H9 (cell line): ENCODE measurements at places on chromosomes 16 and 17. TPM values are rescaled to one million over a fixed set of nuclear protein-coding genes. Genes with fewer than 3 reads are reported as not detected.
A peak's percentile ranks its signal among the peaks of the same experiment; 100 is the strongest.

DNA sequence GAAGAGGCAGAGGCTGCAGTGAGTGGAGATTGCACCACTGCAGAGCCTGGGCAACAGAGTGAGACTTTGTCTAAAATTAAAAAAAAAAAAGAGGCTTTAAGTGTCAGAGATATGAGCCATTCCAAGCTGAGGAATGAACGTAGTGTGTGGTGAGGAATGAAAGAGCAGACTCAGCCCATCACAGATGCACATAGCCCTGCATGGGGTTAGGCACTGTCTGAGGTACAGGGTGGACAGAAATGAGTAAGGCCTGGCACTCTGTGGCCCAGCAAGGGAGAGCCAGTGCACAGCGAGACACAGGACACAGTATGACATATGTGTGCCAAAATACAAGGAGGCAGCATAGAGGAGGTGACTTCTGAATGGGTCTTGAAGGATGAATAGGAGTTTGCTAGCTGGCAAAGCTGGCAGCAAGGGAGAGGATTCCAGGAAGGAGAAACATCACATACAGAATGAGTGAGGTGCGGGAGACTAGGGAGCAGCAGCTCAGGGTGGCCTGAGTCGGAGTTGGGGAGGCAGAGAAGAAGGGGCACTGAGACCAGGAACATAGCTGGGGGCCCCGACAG lies 8.7 kb upstream of the ZNF469 start:
- no peaks in the 10 kb centered on the region for H3K27me3 ChIP-seq
- no peak for DNase-seq
- H3K36me3 ChIP-seq, result no peaks in the 10 kb centered on the region
- H3K4me1 ChIP-seq, result no peaks in the 10 kb centered on the region

DNA sequence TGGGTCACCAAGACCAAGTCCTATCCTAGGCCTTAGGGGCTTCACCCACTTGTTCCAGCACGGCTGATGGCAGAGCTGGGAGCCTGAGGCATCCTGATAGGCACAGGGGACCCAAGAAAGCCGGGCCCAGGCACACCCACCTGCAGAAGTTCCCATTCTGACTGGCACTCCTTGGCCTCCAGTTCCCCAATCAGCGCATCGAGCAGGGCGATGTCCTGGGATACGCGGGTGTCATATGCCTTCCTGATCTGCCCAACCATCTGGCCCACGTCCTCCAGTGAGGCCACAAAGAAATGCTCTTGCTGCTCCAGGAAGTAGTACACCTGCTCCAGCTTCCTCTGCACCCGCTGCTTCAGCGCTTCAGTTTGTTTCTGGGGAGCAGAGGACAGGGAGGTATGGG lies 9.6 kb downstream of the MEFV start:
- no peaks in the 10 kb centered on the region for H3K27me3 ChIP-seq
- no peak overlapping the region for H3K27ac ChIP-seq
- no peak overlapping the region for H3K4me3 ChIP-seq
- H3K4me1 ChIP-seq, result no peaks in the 10 kb centered on the region
- DNase-seq, result no peak
- no peaks in the 10 kb centered on the region; the same call in 1 of the 2 replicates for H3K36me3 ChIP-seq

The GCGR gene
- 0.24 and 0.26 TPM in 2 replicates for total RNA-seq

The DRG2 gene
- 48.5 and 52.0 TPM in 2 replicates for total RNA-seq

The TBC1D16 gene
- 82.7 and 85.8 TPM in 2 replicates for total RNA-seq

- H3K27ac ChIP-seq, result no peak overlapping the region
- no peak overlapping the region for H3K4me3 ChIP-seq
These were observed 23.6 kb downstream of the CFAP20 start for GRCh38 chr16:58105631-58106030.

The RSKR gene
- 25.2 and 25.8 TPM in 2 replicates for total RNA-seq

The PPY gene
- 0.59 TPM in 1 of 2 replicates, not detected in the other for total RNA-seq

The CCL17 gene
- total RNA-seq, result not detected in 2 replicates

The SIAH1 gene
- 32.8 and 33.2 TPM in 2 replicates for total RNA-seq

DNA sequence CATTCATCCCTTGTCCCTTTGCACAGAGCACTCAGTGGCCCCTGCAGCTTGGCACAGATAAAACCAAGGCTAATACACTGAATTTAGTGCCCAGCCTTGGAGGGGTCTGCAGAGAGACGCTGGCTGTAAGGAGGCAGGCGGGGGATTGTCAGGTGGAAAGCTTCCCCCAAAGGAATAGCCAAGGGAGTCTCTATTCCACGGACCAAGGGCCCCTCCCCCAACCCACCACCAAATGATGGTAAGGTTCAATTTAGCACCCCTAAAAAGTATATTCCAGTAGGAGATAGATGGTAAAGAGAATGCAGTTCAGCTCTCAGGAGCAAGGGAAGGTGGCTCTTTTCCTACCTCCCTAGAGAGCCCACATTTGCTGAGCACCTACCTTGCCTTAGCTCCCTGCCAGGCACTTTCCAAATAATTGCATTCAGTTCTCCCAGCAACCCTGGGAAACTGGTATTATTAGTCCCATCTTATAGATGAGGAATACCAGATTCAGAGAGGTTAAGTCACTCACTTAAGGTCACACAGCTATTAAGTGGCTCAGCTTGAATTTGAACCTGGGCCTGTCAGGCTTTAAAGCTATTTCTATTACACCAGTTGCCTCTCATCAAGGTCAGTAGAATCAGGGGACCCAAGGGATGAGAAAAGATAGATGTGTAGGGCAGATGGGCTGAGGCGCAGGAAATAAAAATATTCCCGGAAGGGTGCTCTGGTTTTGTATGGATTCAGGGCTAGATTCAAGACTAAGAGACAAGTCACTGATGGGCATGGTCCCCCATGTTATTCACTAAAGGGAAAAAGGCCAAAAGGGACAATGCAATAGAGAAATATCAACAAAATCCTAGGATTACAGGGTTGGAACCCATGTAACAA lies 20.0 kb upstream of the ZFHX3 start:
- H3K27ac ChIP-seq, result no peak overlapping the region
- H3K27me3 ChIP-seq, result peaks cover 72% of the 10 kb centered on the region
- 0 out of 3 replicates have a peak overlapping the region, but pooled peaks have one; percentile 14 for H3K4me3 ChIP-seq
- H3K36me3 ChIP-seq, result peaks cover 2% of the 10 kb centered on the region; the same call in 2 of the 3 replicates
- DNase-seq, result no peak

GRCh38 chr17:21218101-21218500 lies 4.1 kb upstream of the TMEM11 start:
- H3K4me1 ChIP-seq, result peaks cover 2% of the 10 kb centered on the region; the same call in 1 of the 2 replicates
- DNase-seq, result peak; percentile 67
- H3K4me3 ChIP-seq, result no peak overlapping the region
- H3K27ac ChIP-seq, result no peak overlapping the region
- H3K27me3 ChIP-seq, result no peaks in the 10 kb centered on the region

GRCh38 chr17:36212272-36212605 lies 1.4 kb downstream of the CCL4L2 start:
- H3K4me3 ChIP-seq, result no peak overlapping the region
- no peak overlapping the region for H3K27ac ChIP-seq
- no peaks in the 10 kb centered on the region for H3K27me3 ChIP-seq
- H3K36me3 ChIP-seq, result no peaks in the 10 kb centered on the region
- no peak for DNase-seq
- H3K4me1 ChIP-seq, result no peaks in the 10 kb centered on the region

DNA sequence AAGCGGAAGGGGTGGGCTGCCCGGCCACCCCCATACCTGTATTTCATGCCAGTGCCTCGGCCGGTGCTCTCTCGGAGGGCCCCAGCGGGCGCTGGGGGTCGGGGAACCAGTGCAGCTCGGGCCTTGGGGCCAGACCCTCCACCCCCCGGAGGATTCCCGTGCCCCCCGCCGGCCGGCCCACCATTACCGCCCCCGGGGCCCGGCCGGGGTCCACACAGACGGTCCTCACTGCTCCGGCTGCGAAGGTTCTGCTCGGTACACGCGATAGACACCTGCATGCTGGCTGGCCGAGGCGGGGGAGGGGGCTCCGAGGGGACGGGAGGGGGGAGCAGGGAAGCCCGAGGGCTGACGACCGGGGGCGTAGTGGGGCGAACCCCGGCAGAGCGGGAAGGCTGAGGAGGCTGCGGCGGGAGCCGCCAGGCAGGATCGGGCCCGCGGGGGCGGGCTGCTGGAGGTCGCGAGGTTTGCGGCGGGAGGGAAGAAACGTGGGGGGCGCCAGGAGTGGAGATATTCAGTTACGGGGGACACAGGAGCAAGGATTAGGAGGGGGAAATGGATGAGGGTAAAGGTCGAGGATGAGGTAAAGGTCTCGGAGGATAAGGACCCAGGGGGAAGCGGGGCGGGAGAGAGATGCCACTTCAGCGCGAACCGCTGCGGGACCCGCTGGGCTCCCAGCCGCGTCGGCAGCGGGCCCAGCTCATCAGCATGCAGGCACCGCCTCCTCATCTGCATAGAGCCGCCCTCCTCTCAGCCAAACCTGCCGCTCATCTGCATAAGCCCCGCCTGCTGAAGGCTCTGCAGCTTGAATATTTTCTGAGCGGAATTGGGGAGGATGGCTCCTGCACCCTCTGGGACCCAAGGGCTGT lies at the start of gene KCNAB3:
TSS of gene KCNAB3 (minus strand) at position 699 of the 866 bp plus-strand sequence. CDS start at position 278, 421 bp downstream.
- peak; percentile 93 for DNase-seq
- H3K27ac ChIP-seq, result no peak within 1 kb of the TSS
- H3K4me3 ChIP-seq, result peak within 1 kb of the TSS; percentile 94
- no peaks in the 10 kb centered on the region; the same call in 1 of the 3 replicates for H3K36me3 ChIP-seq
- peaks cover 21% of the 10 kb centered on the region; the same call in 1 of the 2 replicates for H3K27me3 ChIP-seq
- no peaks in the 10 kb centered on the region for H3K4me1 ChIP-seq

- no peak overlapping the region for H3K4me3 ChIP-seq
- peaks cover 14% of the 10 kb centered on the region for H3K36me3 ChIP-seq
- no peak for DNase-seq
- no peaks in the 10 kb centered on the region for H3K27me3 ChIP-seq
- H3K4me1 ChIP-seq, result no peaks in the 10 kb centered on the region
These were observed 51.0 kb downstream of the CCDC182 start for GRCh38 chr17:57694051-57694450.

DNA sequence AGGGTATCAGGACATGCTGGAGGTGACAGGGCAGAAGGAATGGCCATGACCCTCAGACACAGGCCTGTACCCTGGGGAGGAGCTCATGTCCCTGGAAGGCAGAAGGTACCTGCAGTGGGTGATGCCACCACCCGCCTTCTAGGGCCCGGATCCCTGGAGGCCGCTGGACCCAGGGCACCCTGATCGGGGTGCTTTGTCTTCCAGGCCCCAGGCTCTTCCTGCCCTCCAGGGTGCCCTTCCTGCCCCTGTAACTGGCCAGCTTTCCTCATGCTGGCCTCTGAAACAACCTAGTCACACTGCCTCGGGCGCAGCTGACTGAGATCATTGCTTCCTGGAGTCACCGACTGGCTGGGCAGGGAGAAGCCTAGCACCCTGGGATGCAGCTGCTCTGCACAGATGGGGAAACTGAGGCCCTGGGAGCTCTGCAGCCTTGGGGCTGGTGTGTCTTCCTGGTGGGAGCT lies 5.8 kb downstream of the ADCY7 start:
- no peak overlapping the region for H3K27ac ChIP-seq
- no peaks in the 10 kb centered on the region for H3K27me3 ChIP-seq
- no peaks in the 10 kb centered on the region for H3K36me3 ChIP-seq
- H3K4me3 ChIP-seq, result no peak overlapping the region
- H3K4me1 ChIP-seq, result peaks cover 2% of the 10 kb centered on the region; the same call in 1 of the 2 replicates

The TBC1D3H gene
- not detected in 2 replicates for total RNA-seq

- H3K27me3 ChIP-seq, result no peaks in the 10 kb centered on the region
- H3K4me3 ChIP-seq, result 0 out of 3 replicates have a peak overlapping the region, but pooled peaks have one; percentile 2
- no peaks in the 10 kb centered on the region for H3K36me3 ChIP-seq
These were observed 27.6 kb downstream of the MXRA7 start for GRCh38 chr17:76683011-76683755.

The GJD3 gene
- not detected in 2 replicates for total RNA-seq

The HBA1 gene
- 2.0 and 7.2 TPM in 2 replicates for total RNA-seq

DNA sequence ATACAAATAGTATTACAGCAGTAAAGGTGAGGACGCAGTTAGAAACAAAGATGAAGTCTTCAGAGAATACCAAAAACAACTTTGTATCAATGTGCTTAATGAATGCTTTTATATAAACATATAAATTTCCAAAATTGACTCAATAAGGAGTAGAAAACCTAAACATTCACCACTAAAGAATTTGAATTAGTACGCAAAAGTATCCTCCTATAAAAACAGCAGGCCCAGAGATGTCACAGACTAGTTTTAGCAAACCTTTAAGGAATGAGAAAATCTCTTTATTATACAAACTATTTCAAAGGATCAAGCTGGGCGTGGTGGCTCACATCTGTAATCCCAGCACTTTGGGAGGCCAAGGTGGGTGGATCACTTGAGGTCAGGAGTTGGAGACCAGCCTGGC lies 86.2 kb downstream of the OR1D5 start:
- no peak overlapping the region for H3K27ac ChIP-seq
- peaks cover 17% of the 10 kb centered on the region for H3K36me3 ChIP-seq
- H3K27me3 ChIP-seq, result no peaks in the 10 kb centered on the region
- DNase-seq, result no peak

DNA sequence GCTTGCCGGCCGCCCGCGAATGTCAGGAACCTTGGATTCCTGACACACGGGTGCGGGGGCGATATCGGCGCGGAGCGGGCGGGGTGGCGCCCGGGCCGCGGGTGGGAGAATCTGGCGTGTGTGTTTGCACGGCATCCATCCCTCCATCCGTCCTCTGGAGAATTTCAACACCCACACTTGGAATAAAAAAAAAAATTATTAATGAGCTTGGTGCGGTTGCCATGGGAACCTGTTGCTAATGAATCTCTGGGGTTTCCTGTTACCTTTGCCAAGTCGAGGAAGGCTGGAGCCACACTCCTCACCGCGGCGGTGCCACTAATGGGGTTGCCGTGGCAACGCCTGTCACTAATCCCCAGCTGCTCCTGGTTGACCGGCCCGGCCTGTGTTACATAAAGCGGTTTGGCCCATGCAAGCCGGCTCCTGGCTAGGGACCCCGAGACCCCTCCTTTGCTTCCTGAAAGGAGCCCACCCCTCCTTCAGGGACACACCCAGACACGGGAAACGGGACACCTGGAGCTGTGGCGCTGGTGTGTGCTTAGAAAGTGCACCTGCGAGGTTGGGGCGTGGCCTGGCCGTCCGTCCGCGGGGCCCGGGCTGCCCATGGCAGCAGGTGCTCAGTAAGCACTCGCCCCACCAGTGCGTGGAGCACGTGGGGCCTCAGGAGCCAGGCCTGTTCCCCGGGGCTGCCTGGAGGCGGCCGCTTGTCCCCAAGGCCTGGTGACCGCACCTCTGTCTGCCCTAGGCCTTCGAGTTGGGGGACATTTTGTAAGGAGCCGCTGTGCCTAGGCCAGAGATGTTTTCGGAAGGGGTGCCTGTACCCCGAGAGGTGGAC lies 14.6 kb downstream of the CACNA1H start:
- H3K27me3 ChIP-seq, result no peaks in the 10 kb centered on the region
- no peak overlapping the region for H3K27ac ChIP-seq
- no peak for DNase-seq
- no peaks in the 10 kb centered on the region for H3K36me3 ChIP-seq
- no peak overlapping the region for H3K4me3 ChIP-seq

The ZNF385C gene
- 2.8 and 3.1 TPM in 2 replicates for total RNA-seq

DNA sequence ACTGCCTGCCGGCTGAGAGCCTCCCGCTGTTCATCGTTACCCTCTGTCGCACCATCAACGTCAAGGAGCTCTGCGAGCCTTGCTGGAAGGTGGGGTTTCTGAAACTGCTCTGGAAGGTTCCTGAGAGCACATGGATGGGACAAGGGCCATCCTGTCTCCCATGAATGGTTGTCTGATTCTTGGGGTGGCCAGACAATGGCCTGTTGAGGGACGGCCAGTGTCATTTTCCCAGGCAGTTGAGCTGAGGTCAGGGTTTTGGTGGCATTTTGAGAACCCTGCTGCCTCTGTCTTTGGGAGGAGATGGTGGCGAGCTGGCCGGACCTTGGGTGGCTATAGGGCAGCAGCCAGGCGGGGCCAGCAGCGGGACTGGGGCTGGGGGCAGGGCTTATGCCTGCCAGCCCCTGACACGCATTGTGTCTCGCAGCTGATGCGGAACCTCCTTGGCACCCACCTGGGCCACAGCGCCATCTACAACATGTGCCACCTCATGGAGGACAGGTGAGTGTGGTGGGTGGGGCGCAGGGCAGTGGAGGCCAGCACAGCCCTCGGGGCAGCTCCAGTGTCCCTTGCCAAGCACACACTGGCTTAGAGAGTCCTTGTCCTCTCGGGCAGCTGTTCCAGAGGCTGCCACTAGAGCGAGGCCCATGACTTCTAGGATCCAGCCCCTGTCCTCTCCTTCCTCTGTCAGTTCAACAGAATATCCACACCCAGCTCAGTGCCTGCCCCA lies 9.1 kb downstream of the TSC2 start:
- no peak for DNase-seq
- H3K36me3 ChIP-seq, result peaks cover 33% of the 10 kb centered on the region
- no peak overlapping the region for H3K27ac ChIP-seq
